ENCODE measurements at places on chromosomes 7 and 10.

GRCh38 chr7:140667476-140667875, 5.3 kb upstream of the ADCK2 start:
- DNase-seq = no peak

GRCh38 chr10:116553378-116553980, 7.7 kb downstream of the PNLIP start:
- DNase-seq = no peak

- no peak for DNase-seq
Measured at GRCh38 chr10:5628451-5629302, 37.7 kb downstream of the ASB13 start.

DNA sequence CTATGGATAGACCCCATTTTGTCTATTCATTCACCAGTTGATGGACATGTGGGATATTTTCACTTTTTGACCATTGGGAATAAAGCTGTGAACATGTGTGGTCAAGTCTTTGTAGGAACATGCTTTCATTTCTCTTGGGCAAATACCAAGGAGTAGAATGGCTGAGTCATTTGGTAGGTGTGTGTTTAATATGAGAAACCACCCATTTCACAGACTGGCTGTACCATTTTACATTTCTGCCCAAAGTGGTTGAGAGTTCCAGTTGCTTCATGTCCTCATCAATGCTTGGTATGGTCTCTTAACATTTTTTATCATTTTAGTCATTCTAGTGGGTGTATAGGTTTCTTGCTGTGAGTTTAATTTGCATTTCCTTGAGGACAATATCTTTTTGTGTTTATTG, 124.9 kb upstream of the RHEB start:
- no peak for DNase-seq

DNA sequence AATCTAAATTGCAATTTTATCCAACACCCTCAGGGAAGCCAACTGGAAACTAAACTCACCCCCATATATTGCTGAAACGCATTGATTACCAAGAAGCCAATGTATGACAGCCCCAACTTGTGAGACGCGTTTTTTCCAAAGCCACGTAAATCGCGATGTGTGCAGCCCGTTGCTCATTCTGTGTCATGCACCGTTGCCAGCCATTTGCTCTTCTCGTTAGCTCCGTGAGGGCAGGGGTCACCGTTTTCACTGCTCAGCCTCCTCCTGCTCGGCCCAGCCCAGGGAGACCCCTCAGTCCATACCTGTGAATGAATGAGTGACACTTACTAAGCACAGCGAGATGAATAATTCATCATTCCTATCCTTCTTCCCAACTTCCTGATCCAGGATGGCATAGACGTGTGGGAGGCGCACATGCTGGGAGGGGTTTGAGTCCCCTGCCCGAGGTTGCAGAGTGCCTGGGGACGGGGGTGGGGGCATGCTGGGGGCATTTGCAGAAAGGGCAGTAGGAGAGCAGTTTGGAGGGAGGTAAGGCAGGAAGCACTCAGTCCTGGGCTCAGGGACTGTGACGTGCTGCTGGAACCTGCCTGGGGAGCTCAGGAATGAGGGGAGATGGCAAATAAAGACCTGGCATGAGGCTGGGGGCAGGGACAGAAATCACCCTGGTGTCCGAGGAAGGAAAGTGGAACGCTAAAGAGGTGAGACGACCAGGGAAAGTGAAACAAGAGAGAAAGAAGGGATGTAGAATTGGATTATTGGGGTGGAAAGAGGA, 104.2 kb upstream of the SDK1 start:
- DNase-seq = no peak

DNA sequence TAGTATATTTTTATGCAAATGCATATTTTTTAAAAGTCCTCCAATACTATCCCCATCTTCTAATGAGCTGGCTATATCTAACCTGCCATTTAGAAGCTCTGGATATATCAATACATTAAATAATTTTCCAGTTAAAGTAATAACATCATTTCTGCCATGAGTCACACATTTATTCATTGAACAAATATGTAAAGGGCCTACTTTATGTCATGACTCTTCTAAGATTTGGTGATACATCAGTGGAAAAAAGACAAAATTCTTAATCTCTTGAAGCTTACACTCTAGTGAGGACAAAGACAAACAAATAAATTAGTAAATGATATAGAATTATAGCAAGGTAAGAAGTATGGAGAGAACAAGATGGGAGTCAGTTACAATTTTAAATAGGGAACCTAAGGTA, 716.8 kb upstream of the LRRTM3 start:
- DNase-seq = no peak

GRCh38 chr10:127151981-127152699, 44.3 kb downstream of the INSYN2A start:
- DNase-seq = no peak

GRCh38 chr7:112571852-112572607, 91.2 kb downstream of the LSMEM1 start:
- DNase-seq = no peak

- no peak for DNase-seq
Measured at GRCh38 chr7:36742911-36743775, 18.8 kb upstream of the AOAH start.

GRCh38 chr7:141619745-141620144, 68.5 kb downstream of the AGK start:
- DNase-seq = no peak

- no peak for DNase-seq
Measured at GRCh38 chr7:47601119-47601880, 19.4 kb upstream of the TNS3 start.

GRCh38 chr10:125520968-125521367, 162.0 kb downstream of the TEX36 start:
- DNase-seq = no peak

DNA sequence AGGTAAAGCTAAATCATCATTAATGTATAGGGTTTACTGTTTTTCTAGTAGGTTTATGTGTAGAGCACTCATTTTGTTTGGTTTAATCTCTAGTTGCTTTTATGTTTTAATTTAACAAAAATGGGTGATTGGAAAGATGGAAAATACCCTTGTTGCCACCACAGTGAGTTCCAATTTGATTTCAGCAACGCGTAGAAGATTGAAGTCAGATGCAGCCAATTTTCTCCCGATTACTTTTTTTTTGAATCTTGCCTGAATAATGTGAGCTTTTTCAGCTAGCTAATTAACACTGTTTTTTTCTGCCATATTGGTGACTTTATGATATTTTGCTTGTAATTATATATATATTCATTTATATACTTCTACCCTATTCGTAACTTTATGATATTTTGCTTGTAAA, 293.8 kb downstream of the SDK1 start:
- no peak for DNase-seq

GRCh38 chr7:140745266-140746058, 49.0 kb downstream of the NDUFB2 start:
- no peak for DNase-seq

DNA sequence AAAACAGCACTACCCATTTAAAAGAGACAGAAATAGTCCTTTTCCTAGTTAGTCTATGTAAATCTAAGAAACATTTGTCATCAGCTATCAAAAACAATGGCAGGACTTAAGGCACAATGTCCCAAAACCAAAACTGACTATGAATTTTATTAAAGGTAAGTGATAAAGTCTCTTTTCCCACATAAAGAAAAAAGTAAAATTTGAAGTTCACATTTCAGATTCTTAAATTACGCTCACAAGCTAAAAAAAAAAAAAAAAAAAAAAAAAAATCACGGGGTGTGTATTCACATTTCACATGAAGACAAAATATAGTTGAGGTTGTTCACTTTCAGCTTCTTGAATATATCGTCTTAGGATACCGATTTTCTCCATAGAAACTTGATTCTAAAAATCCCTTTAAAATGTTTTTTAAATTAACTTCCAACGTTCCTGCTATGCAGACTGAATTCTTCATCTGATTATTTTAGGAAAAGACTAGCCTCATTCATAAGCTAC, 1.6 kb downstream of the P4HA1 start:
- no peak for DNase-seq

- DNase-seq = no peak
Measured at GRCh38 chr7:143361552-143362130, 872 bp downstream of the FAM131B start.

DNA sequence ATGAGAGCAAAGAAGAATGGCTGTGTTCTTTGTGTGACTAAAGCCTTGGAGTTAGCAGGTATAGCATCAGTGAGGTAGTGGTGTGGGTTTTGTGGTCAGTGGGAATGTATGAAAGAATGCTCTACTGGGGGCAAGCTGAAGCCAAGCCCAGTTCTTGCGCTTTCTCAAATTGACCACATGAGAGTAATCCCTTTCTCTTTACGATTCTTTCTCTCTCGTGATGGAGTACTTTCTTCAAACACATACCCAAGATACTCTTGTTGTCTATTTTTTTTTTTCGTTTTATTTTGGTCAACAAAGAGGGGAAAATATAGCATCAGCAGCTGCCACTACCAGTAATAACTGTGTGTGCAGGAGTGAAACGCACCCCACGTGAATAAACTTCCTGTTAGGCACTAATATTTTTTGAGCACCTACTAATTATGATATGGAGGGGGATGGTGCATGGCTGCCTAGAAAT, 8.4 kb upstream of the PANK1 start:
- DNase-seq = no peak

DNA sequence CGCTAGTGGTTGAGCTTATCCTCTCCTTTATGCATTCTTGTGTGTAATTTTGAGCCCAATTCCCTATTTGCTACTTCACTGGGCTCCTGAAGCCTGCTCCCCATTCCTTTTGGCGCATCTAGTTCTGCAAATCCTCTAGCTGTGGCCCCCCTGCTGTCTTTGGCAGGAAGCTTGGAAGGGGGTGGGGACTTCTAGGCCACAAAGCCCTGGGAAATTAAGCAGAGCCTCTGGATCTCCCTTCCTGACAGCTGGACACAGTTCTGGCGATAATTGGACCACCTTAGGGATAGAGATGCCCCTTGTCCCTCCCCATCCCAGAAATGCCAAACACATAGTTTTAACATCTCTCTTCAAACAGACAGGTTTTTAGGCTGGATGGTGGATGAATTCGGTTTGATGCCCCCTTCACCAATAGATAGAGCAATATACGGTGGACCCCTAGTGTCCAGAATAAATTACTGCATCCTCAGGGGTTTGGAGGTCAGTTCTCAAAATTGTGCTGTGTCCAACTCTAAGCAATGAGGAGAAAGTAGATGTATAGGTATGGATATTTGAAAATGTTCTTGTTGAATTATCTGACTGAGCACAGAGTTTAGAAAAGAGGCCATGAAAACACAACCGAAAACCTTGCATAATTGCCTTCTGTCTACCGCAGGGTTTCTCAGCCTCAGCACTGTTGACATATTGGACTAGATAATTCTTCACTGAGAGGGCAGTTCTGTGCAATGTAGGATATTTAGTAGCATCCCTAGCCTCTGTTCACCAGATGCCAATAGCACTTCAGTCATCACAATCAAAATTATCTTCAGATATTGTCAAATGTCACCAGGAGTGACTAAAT, 75.5 kb downstream of the PAPSS2 start:
- peak; percentile 44 for DNase-seq

- DNase-seq = no peak
Measured at GRCh38 chr10:62001898-62002297, 100.4 kb downstream of the ARID5B start.

GRCh38 chr7:142323706-142324105, 65.8 kb upstream of the PRSS58 start:
- DNase-seq = no peak

- DNase-seq = no peak
Measured at GRCh38 chr10:61701706-61702105, 39.0 kb downstream of the CABCOCO1 start.

DNA sequence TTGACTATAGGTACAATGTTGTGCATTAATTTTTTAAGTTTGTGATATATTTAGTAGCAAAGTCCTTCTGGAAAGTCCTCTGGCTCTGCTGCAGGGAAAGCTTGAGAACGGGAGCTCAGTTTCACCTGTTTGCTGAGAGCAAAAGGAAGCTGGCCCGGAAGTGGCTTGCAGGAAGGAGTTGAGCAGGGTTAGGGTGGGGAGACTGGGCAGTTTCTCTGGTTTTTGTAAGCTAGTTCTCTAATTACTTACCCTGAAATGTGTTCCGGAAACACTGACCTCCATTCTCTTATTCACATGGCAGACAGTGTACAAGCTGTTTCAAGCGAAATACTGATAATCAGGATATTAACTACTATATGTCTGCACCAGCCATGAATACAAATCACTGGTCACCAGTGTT, 22.3 kb downstream of the MAP3K8 start:
- no peak for DNase-seq

DNA sequence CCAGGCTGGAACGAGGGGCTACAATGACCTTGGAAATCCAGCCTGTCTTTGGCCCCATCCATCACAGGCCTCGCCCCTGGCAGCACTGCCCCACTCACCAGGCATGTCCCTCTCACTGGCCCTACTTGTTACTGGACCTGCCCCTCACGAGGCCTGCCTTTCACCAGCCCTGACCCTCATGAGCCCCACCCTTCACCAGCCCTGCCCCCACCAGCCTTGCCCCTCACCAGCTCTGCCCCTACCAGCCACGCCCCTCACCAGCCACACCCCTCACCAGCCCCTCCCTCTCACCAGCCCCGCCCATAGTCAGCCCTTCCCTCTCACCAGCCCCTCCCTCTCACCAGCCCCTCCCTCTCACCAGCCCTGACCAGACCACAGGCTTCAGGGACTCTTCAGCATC, 57.8 kb downstream of the COL26A1 start:
- DNase-seq = no peak

GRCh38 chr7:77626586-77627308, 69.5 kb upstream of the RSBN1L start:
- no peak for DNase-seq

Data from hematopoietic multipotent progenitor cell treated with erythropoietin and hydrocortisone succinate and interleukin-3 and kit ligand, for 15 days (in vitro differentiated cells).